CD4-positive, alpha-beta T cell treated with Interleukin-10 for 1 hour (primary cell): ENCODE measurements at places on chromosomes 4 and X.

DNA sequence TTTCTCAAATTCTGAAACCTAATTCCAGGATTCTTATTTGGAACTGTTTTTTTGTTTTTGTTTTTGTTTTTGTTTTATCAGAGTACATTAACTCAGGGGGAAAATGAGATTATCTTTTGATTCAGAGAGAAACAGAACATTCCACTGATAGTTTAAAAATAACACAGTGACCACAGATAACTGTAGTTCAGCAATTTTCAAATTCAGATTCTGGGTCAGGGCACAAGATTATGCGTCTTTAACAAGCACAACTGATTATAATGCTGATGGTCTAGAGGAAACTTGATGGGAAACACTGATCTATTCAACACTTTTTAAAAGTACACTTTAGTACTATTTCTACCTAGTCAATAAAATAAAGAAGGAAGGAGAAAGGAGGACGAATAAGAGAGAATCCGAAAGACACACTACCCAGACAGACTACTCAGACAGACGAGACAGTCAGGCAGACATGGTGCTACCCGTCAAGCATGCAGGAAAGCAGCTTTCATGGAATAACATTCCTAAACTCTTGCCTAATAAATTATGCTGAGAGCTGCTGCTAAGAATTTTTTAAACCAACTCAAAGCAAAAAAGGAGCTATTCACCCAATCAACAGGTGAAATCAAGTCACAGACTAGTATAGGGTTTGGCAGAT, 59.0 kb downstream of the APBB2 start:
- no peak for DNase-seq

- no peak for DNase-seq
Measured at GRCh38 chr4:111398906-111399330, 746.3 kb upstream of the FAM241A start.

- DNase-seq = no peak
Measured at GRCh38 chrX:38225093-38225492, 4.4 kb upstream of the SRPX start.

DNA sequence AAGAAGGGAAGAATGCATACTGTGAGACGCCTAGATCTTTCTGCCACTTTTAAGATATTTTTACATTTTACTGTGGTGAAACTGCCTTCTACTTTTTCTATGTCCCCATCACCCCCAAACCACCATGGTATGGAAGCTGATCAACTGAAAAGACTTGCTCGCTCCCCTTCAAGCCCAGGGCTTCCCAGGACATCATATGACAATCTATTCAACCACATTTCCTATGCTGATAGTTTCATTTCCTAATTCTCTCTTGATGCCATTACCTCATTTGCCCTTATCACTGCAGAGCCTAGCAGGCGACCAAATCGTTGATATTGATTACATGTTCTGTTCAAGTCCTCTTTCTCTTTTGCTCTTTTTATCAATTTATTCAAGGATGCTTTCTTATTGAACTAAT, 40.1 kb upstream of the KLHL34 start:
- DNase-seq = no peak

DNA sequence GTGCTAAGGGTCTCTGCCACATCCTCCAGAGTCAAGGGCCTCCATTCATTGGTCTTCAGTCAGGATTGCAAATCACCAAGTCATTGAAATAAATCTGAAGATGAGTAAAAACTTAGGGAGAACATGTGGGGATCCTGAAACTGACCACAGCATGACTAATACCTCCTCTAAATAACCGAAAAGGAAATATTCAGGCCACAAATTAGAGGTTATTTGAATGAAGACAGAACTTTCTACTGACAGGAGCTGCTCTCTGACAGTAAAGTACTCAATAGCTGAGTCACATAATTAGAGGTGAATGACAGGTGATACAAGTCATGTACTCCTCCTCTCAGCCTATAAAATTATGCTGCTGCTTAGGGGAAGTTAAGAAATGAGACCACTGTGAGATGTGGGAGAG, 240.2 kb upstream of the F9 start:
- no peak for DNase-seq

DNA sequence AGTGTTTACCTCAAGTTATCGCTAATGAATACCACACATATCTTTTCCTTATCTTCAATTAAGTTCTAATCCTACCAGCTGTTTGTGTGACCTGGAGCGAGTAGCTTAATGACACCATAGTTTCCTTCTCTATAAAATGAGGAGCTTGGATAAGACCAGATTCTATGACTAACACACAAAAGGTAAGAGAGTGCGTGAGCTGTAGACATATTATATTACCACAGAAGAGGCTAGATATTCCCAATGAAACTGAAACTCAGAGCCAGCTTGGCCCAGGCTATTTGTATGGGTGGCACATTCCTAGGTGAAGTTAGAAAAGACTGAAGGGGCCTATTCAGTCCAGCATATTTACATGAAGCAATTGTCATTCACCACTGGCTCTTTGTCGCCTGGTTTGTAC, 30.2 kb downstream of the ASB5 start:
- no peak for DNase-seq

DNA sequence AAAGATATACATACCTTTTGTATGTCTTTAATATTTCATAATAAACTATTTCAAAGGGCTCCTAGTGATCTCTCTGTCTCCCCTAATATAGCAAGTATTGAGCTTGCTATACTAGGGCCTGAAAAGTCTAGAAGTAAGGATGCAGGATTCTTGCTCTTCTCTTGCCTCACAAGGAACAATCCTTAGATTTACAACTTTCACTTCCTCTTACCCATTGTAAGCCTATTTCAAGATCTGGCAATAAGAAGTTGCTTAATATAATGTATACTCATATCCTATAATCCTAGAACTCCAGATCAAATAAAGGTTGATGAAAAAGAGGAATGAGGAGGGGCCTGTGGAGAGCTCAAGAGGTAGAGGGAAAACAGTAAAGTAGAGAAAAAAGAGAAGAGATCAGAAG, 40.8 kb upstream of the CHRDL1 start:
- no peak for DNase-seq

- DNase-seq = no peak
Measured at GRCh38 chrX:154004315-154004714, 15.4 kb downstream of the IRAK1 start.

DNA sequence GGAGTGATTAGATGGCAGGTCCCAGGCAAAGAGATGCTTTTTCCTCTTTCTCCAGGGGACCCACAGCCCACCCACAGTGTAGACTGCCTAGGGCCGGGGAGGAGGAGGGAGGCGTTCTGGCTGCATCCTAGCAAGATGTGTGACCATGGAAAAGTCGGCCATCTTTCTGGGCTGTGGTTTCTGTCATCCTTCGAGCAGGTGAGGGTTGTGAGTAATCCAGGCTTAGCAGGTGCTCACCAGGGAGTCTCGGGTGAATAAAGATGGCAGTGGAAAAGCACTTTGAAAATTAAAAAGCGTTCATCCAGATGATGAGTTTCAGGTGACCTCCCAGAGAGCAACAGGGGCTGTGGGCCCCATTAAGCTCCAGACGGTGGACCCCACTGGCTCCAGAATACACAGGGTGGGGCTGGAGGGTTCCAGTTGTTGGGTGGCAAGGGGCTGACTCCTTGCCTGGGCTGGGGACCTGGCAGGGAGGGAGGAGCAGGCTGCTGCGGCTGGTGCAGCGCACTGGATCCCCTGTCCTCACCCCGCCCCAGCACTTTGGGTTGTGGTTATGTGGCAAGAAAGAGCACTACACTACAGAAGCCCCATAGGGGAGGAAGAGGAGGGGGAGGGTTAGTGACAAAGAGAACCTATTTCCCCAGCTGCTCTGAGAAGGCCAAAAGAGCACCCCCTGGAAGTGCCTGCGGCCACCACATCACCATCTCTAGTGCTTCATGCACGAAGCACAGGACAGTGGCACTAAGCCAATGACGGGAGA, 23.7 kb downstream of the ELF4 start:
- DNase-seq = peak; percentile 75

DNA sequence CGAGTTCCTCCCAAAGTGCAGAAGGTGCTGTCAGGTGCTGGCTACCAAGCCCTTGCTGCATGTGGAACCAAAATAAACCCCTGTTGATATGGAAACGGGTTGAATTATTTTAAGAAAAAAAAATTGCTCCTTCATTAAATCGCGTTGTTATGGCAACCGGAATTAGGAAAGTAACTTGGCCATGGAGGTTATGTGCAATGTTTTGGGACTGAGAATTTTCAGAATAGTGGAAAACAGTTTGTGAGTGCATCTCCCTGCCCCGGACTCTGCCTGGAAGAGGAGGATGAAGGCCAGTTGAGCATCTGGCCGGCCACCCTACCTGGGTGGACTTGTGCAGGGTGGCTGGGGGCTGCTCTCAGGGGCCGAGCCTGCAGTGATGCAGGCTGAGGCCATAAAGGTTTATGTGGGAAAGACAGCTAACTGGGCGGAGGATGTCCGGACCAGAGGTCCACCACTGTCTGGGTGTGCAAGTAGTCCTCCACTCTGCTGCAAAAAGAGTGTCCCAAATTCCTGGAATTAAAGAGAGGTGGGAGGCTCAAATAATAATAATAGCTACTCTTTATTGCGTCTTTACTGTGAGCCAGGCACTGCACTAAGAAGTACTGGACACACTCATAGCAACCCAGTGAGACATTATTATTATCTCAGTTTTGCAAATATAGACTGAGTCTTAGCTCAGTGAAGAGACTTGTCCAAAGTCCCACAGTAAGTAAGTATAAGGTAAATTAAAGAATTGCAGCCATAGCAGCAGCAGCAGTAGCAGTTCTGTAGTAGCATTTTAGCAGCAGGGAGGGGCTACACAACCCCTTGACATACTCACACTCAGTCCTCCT, 20.6 kb downstream of the RTL5 start:
- DNase-seq = no peak

GRCh38 chrX:43405191-43405590, 250.9 kb upstream of the MAOA start:
- no peak for DNase-seq

- DNase-seq = no peak
Measured at GRCh38 chrX:153590961-153591956, 7.7 kb downstream of the CCNQ start.
